ENCODE measurements at places on chromosomes 2 and 18.

DNA sequence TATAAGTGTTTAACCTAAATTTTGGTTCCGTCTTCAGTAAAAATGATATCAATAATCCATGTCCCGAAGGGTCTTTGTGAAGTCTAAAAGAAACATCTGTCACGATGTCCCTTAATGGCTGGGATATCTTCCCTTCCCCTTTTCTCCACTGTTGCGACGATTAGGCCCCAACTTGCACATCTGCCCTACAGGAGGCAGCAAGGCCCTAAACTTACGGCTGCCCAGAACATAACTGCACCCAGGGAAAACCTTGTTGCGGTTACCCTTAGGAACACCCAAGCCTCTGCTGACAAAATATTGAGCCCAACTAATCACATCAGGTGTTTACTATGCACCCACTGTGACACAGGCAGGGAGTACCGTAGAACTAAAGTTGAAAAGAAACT lies 1.3 kb upstream of the SMAD2 start:
- DNase-seq = no peak

GRCh38 chr2:50955081-50955480 lies 76.9 kb downstream of the NRXN1 start:
- no peak for DNase-seq

GRCh38 chr2:7119132-7119835 lies 202.1 kb downstream of the RNF144A start:
- no peak for DNase-seq

- DNase-seq = no peak
These were observed 385.7 kb downstream of the STK39 start for GRCh38 chr2:167861574-167862193.

DNA sequence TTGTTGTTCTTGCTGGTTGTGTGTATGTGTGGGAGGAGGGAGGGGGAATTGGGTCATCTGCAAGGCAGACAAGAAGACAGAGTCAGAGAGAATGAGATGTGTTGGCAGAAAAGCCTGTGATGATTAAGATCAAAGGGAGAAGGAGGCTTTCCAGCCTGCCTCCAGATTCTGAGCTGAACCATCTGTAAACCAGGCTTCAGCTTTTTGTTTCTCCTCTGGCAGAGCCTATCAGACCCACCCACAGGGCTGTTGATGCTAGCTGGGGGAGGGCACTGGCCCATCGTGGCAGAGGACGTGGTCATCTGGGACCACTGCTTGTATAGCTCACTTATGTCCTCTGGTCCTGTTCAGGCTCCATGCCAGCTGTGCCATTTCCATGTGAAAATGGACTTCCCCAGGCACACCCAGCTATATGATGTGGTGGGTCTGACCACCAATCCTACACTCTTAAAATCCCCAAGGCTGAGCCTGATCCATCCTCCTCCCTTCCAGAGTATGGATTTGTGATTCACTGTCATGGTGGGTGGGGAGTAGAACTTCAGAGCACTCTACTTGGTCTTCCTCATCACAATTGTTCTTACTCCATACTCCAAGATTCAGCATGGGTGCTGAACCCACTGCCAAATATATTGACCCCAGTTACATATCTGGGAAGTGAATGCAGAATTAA lies 27.8 kb upstream of the COL6A3 start:
- DNase-seq = no peak

GRCh38 chr2:48110492-48110891 lies 204.2 kb upstream of the FBXO11 start:
- no peak for DNase-seq

DNA sequence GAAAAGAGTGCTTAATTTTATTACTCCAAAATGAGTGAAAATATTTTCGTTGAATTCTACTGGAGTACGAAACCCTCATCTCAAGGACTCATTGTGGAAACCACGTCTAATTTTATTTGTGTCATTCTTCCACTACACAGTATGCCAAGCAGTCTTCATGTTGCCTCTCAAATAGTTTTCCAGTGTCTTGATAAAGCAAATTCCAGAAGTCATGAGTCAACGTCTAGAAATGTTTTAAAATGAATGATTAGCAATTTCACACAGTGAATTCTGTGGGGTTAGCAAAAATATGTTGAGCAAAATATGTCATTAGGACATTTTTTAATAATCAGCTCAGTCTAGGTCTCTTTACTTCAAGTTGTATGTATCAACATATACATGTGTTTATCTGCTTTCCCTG lies 865.5 kb downstream of the DSC3 start:
- DNase-seq = no peak

DNA sequence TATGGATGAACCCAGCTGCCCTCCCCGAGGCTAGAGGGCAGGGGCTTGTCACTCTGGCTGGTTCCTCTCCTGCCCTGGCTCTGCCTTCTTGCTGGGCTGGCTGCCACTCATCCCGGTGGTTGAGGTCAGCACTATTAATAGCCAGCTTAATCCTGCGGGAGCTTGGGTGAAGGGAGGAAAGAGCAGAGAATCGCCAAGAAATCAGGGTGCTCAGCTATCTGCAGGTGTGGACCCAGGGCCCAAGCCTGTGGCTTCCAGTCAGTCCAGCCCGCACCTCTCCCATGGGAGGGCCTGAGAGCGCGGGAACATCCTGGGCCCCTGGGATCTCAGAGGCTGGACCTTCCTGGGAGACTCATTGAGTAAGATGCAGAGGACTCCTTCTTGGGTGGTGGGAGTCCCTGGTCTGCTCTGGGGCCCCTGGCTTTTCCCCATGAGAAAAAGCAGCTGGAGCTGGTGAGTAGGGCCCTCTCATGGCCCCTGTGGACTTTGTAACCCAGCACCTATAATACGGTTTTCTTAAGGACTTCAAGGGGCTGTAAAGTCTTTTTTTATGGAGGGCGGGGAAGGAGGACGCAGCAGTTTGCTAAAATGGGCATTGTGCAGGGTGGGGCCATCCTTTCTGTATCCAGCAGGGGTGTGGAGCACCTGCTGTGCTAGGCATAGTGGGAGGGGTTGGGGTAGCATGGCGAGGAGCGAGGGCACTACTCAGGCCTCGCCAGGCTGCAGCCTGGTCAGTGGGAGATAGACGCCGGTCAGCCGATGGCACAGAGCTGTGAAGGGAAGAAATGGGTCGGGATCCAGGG lies 27.4 kb upstream of the CNNM3 start:
- no peak for DNase-seq

GRCh38 chr18:45335282-45336043 lies 279.8 kb upstream of the SLC14A2 start:
- no peak for DNase-seq

DNA sequence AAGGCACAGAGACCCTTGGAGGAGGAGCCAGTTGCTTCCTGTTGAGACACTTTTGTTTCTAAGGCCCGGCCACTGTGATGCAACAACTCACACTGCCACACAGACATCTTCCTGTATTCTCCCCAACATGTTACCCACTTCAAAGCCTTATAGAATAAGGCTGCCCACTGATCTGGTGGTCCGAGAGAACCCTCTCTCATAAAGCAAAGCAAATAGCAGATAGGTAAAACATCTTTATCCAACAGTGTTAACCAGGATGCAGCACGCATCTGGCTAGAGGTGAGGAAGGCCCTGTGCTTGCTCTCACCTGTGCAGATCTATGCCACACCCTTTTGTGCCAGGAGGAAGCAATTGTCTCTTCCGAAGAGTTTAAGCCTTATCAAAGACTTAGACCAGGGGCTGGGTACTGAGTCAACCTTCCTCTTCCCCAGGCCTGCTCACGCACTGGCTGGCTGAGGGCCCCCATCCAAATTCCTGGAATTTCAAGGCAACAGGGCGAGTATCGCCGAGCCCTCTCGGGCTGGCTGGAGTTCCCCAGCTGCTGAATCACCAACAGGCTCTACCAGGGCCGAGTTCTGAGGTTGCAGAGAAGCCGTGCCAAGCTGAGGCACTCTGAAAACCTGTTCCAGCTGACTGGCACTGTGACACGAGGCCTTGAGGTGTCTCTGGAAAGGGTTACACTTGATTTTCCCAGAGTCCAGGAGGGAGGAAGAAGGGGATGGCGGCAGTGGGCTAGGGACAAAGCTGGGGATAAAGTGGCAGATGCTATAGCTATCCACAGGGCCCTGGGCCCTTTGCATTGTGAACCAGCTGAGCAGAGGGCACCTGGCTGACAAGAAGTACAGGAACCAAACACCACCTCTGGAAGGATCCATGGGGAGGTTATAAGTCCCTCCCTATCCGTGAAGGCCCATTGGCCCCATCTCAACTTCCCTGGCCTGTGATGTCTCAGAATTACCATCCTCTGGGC lies 29.3 kb downstream of the TGFA start:
- no peak for DNase-seq

- no peak for DNase-seq
These were observed 23.9 kb downstream of the ME2 start for GRCh38 chr18:50902797-50903196.

GRCh38 chr18:25810736-25811135 lies 279.7 kb downstream of the SS18 start:
- no peak for DNase-seq

DNA sequence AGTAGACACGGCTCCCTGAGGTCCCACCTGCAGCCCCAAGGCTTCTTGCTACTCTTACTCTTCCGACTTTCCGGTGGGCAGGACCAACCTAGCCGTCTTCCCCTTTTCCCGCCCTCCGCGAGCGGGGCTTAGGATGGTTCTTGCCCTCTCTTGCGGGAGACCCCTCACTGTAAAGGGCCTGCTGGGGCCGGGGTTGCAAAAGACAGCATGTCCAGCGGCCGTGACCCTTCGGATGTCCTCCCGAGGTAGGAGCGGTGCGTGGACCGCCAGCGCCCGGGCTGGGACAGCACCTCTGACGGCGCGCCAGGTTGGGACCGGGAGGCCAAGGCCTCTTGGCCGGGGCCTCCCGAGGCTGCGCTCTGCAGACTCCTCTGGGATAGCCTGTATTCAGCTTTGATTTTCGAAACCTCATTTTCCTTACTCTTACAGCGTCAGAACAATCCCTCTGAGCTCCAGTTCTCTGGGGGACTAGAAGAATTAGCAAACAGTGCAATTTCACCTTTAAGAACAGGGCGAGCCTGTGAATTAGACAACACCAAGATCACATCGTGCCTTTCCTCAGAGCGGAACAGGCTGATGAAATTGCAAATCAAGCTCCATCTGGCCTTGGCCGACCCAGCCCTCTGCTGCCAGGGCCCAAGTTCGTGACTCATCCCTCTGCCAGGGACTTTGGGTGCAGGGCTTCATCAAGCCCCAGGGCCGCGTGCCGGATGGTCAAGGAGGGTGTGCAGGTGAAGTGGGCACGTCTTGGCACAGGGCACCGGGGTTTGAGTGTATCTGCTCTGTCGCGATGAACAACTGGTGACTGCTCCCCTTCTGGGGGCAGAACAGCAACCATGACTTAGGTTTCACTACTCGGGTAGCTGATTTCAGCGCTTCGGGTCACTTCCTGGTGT lies 777 bp downstream of the MOCOS start:
- no peak for DNase-seq

DNA sequence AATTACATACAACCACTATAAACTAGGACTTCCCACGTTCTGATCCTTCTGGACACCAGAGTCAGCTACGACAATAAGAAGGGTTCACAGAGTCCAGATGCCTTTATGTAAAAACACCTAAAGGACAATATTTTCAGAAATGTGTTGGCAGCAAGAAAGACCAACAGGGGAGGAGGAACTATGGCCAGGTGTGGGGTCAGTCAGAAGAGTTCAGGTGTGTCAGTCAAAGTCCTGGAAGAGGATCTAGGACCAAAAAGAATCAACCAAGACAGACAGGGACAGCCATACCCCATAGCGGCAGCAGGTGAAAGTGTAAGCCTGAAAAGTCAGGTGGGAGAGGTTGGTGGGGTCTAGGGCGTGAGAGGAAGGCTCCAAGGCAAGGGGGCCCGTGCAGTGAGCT lies 38.0 kb upstream of the YPEL5 start:
- no peak for DNase-seq

DNA sequence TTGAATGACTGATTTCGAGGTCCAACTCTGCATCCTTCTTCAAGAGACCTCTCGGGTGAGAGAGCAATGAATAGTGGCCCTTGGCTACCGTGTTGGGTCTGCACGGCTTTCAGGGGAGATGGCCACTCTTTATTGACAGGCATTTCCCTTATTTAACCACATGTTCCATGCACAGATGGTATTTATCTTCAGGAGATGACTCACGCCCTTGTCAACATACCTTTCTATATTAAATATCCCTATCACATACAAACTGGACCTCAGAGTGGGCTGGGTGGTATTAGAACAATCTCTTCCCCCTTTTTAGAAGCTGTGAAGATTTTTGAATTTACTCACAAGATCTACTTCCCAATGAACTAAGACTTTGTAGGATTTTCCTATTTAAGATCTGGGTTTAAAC lies 109.6 kb upstream of the CDC42EP3 start:
- DNase-seq = no peak

DNA sequence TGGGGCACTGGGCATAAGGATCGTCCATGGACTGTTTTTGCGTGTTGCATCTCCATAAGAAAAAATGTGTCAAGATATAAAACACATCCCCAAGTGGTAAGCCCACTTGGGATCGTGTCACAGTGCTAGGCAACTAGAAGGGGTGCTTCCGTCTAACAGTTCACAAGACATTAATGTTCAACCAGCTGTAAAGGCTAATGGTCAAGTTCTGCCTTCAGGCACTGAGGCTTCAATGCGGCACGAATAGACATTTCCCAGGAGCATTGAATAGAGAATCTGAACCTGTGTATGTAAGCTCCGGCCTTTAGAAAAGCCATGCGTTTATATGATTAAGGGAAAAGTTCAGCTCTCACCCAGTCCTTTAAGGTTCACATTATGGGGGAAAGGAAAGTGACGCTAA lies 42.0 kb downstream of the ABHD3 start:
- no peak for DNase-seq

GRCh38 chr2:173264151-173264550 lies 90.5 kb upstream of the CDCA7 start:
- no peak for DNase-seq

DNA sequence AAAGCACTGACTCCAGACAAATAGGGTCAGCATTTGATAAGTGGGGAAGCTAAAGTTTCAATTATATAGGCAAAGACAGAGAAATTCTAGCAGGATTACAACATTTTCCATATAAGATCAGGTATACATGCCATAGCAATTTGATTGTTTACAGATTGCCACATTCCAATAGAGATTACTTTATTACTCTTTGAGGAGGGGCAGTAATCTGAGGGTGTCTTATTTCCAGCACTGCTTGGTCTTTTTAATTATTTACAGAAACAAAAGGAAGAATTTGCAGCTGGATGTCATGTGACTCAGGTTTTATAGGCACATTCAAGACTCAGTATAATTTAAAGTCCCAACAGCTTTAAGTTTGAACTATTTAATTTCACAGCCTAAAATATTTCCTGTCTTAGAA lies 42.5 kb upstream of the GPR39 start:
- DNase-seq = no peak

GRCh38 chr2:189548666-189549448 lies 31.7 kb downstream of the SLC40A1 start:
- no peak for DNase-seq

DNA sequence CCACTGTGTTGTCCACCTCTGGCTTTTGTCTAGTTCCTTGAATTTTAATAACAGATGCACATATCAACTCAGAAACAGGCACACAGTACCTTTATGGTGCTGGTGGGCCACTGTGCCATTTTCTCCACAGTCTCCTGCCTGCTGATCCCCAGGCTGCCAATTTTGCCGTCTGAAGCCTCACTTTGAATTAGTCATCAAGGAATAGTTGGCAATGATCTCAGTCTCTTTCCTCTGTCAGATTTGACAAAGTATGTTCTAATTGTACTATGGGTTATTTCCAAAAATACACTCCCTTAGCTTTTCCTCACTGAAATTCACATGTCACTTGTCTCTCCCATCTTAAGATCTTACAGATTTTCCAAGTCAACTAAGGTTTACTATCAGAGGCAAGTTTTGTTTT lies 140.7 kb downstream of the ZNF516 start:
- no peak for DNase-seq

- DNase-seq = no peak
These were observed 4.4 kb downstream of the CTIF start for GRCh38 chr18:48543228-48543627.

All from stimulated activated CD8-positive, alpha-beta memory T cell treated with anti-CD3 and anti-CD28 coated beads, Interleukin-7, amount 100 ng/mL, for 1 hour (primary cell).